ENCODE measurements at places on chromosomes 7 and 10. TPM values are rescaled to one million over a fixed set of nuclear protein-coding genes. Genes with fewer than 3 reads are reported as not detected.

Gene SPDYE8
- not detected for total RNA-seq

Gene CHRM2
- 9.4 TPM for total RNA-seq

DNA sequence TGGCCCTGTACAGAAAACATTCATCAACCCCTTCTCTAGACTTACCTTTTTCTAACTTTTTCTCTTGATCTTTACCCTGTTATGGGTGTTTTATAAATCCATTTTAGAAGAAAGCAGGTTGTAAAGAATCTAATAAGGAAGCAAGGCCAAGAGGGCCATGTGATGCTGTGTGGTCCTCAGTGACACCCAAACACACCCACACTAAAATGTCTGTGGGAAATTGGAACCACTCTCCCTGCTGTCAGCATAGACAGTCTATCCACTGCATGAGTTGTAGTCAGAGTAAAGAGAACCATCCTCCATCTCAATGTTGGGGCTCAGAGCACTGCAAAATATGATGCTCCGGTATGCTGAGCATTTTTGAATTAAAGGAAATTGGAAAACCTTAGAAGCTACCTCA lies 235.5 kb downstream of the SKIDA1 start:
- H3K4me3 ChIP-seq: no peak overlapping the region
- H3K27me3 ChIP-seq: peaks cover 18% of the 10 kb centered on the region
- no peak overlapping the region for H3K27ac ChIP-seq
- DNase-seq: no peak

DNA sequence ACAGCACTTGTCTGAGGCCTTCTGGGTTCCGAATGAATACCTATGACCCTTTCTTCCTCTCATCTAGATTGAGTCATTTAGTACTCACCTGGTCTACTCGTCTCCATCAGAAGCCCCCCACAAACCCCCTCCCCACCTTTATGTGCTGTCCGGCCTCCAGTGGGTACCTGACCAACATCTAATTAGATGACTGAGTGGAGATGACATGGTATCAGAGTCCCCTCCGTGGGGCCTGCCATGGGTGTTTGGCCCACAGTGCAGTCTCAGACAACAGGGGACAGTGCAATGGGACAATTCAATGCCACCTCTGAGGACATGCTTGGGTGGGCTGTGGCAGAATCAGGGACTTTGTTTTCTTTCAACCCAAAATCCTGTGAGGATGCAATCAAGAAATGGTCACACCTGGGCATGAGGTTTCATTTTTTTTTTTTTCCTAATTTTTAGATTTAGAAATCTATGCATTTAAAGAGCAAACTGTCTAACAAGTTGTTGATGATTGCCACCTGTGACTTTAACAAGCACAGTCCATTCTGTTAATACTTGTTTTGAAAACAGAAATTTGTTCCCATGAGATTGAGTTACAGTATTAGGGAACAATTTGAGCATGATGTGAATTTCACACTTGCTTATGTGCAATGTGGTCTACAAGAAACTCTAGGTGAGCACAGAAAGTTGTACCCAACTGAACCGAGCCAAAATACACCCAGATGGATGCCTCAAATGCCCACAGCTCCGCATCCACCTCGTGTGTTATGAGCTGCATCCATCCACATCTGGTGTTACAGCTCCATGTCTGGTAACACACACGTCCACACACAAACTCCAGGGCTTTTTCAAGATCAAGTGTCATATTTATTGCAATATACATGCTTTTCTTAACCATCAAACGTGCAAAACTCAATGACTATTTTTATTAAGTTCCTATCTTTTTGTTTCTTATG lies 27.5 kb downstream of the GPRIN2 start:
- H3K4me3 ChIP-seq: no peak overlapping the region
- H3K4me1 ChIP-seq: peaks cover 7% of the 10 kb centered on the region
- H3K27ac ChIP-seq: no peak overlapping the region
- peak; percentile 5 for DNase-seq
- H3K27me3 ChIP-seq: no peaks in the 10 kb centered on the region
- H3K36me3 ChIP-seq: no peaks in the 10 kb centered on the region

- no peak overlapping the region for H3K27ac ChIP-seq
- no peak for DNase-seq
- H3K36me3 ChIP-seq: no peaks in the 10 kb centered on the region
- H3K27me3 ChIP-seq: no peaks in the 10 kb centered on the region
- no peaks in the 10 kb centered on the region for H3K4me1 ChIP-seq
- H3K4me3 ChIP-seq: no peak overlapping the region
These were observed 277.0 kb upstream of the COBL start for GRCh38 chr7:51593628-51594027.

All from transverse colon (tissue), 4 donors.